ENCODE measurements at places on chromosomes 3 and 15.
A peak's percentile ranks its signal among the peaks of the same experiment; 100 is the strongest.

GRCh38 chr3:55309336-55309735 is 177.8 kb downstream of the WNT5A start:
- no peak for DNase-seq

DNA sequence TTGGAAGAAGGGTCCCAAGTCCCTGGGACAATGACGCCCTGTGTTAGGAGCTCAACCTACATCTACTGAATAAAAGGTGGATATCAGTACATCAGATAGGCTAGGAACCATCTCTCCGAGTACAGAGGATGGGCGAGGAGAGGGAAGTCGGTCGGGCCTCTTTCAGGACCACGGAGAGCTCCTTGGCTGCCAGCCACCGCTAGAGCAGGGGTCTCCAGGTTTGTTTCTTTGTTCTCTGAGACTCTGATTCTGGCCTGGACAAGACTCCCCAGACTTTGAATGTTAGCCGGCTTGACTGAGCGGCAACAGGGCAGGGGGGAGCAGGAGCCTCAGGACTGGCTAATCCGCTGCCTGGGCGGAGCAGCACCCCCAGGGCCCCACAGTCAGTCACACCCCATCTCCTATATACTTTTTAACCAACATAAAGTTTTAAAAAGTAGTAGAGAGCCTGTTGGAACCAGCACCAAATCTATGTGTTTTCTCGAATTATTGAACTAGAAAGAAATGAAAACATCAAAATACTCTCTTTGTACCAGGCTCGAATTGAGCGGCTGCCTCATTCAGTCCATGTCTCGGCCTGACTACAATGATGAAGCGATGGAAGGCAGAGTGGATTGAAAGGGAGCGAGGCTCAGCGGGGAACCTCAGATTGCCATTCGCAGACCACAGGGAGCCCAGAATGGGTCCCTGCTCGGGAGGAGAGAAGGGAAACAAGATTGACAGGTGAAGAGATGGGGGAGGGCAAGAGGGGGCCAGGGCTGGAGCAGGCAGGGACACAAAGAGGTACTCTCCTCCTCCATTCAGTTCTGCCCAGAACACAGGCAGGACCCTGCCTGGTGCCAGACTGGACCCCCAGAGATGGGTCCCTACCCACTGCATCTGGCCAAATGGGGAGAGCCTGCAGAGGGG is 131.6 kb downstream of the TPRA1 start:
- DNase-seq: no peak

GRCh38 chr15:60894347-60894746 is 334.8 kb downstream of the RORA start:
- DNase-seq: no peak

DNA sequence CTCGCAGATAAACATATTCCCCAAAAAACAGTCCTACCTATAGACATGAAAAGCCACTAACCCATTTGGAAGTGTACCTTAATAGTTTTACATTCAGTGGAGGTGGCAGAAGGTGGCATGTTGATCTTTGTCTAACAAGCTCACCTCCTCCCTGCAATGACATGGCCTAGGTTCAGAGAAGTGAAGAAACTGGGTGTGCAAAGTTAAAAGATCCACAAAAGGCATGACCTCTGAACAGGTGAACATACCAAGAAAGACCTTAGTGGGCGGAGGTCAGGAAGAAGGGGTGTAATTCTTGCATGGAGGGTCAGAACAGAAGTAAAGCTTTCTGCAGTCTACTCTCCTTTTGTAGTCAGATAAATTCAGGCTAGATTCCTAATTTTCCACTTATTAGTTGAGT is 822 bp downstream of the MRPL3 start:
- no peak for DNase-seq

GRCh38 chr3:115423170-115423569 is 200.1 kb upstream of the GAP43 start:
- no peak for DNase-seq

- DNase-seq: no peak
These were observed 1.1 kb downstream of the SH2D7 start for GRCh38 chr15:78093242-78094020.

DNA sequence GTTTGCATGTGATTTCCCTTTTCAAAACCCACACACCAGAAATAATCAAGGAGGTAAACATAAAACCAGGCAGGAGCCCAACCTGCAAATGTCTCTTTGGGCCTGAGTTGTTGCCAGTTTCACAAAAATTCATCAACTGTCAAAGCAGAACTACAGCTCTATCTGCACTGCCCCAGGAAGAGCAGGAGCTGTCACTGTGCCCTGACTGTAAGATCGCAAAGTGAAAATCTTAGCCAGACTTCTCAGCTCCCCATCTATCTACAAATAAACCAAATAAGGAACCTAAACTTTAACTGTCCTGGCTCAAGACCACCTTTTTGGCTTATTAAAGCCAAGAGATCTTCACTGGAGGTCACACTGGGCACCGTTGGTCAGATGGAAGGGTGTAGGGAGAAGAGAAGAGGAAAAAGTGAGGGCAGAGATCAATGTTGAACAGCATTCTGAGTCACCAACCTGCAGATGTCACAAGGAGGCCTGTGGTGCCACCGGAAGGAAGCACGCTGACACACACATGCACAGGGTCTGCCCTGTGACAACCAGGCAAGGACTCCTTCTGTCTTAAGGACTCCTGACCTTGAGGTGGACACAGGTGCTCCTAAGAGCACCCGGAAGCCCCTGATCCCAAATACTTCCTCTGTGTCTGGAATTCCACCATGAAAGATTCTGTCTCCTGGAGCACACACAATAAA is 58.7 kb downstream of the RPN1 start:
- no peak for DNase-seq

DNA sequence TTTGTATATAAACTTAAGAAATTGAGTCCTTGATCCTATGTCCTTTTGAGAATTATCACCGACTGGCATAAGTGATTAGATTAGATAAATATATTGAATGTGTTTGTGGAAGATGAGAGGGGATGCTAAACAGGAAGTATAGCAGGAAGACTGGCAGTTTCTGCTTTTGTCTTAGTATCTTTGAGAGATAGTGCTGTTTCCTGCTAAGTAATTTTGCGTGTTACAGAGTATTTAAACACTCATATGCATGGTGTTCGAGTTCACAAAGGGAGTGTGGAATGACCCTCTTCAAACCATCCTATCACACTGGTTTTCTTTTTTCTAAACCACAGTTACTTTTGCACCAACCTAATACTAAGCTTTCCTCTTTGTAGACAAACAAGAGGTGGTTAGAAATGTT is 106.0 kb downstream of the KLHL25 start:
- no peak for DNase-seq

GRCh38 chr15:63597038-63597790 is at the start of gene FBXL22:
FBXL22 (plus strand) TSS chr15:63597387; CDS start chr15:63597393, 6 bp downstream.
- DNase-seq: no peak

- no peak for DNase-seq
These were observed 35.1 kb downstream of the FBXL2 start for GRCh38 chr3:33312361-33312760.

DNA sequence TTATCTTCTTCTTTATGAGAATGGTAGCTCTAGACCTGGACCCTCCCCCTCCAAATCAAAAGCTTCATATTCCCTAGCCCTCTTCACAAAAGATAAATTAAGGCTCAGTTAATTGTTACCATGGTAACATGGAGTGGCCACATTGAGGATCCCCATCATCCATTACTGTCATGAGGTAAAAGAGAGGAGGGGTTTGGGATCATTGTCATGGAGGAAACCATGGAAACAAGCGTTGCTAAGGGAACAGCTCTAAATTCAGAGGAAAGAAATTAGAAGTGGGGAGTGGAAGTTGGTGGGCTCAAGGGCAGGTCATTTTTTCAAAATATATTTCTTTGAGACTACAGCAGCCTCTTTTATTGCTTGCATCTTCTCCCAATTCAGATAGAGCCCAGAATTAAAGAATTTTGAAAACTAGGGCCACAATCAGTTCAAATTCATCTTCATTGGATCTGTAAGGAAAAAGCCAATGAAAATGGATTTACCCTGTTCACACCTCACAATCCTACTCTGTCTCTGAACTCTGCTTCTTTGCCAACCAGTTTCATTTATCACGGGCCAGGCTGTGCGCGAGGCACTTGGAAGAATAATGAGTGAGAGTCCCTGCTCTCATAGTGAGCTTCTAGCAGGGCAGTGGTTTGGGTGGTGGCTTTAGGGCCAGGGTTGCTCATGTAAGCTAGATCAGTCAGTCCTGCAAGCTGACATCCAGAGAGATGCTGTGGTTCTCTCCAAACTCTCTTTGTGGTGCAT is 11.6 kb upstream of the AEN start:
- no peak for DNase-seq

- no peak for DNase-seq
These were observed 4.3 kb upstream of the TIPARP start for GRCh38 chr3:156670077-156670476.

- DNase-seq: peak; percentile 29
These were observed 5.2 kb upstream of the CPLX3 start for GRCh38 chr15:74821091-74821789.

- no peak for DNase-seq
These were observed 1.9 kb upstream of the DLG1 start for GRCh38 chr3:197300361-197300760.

- no peak for DNase-seq
These were observed 617.4 kb downstream of the SI start for GRCh38 chr3:164460851-164461250.

- no peak for DNase-seq
These were observed 14.4 kb downstream of the SNAPC5 start for GRCh38 chr15:66483131-66483566.

- no peak for DNase-seq
These were observed 2.3 kb upstream of the CLK3 start for GRCh38 chr15:74613089-74613952.

DNA sequence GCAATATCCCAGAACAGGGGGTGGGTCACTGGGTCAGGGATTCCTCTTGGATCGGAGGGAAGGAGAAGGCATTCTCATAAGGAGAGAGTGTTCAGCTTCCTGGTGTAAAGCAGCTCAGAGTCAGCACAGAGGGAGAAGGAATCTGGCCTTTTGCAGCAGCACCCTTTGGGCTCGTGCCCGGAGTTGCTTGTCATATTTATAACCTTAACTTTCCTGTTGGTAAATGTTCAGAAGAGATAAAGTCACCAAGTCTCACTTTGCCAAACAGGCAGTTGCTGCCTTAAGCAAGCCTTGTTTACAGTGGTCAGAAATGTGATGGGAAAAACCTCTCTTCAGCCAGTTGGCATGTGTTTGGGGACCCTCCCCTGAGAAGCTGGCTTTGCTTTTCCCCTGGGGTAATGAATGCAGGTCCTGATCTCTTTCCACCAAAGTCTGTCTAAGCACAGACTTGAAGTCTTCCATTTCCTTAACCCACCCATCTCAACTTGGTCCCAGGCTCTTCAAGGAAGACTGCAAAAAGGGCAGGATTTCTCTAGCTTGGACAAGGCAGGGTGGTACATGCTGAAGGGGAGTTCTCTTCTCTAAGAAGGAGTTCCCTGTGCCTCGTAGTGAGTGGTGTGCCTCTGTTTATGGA is 206.9 kb upstream of the BHLHE40 start:
- DNase-seq: no peak

DNA sequence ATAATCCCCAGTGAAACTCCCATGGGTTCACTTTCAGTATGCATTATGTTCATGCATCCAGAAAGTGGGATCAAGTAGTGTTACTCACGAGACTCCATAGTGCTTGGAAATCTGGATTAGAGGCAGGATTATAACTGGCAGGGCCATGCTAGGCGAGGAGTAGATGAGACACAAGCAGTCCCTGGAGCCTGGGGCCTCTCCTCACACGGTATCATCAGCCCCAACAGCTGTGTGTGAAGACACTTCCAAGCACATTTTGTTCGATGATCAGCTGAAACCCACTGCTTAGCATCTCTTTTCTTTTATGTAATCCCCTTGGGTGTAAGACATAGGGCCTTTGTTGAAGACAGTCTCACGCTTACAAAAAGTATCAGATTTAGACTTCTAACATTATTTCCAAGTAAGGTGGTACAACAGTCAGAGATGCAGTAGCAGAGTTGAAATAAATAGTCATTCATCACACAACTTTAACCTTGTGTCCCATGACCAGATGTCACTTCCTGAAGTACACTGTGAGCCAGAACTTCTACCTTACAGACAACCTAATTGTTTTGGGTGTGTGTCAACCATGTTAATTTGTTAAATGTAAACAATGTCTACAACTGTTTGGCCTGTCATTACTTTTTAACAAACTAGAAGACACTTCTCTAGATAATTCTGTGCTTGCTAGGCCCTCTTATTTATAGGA is 116.9 kb downstream of the GADL1 start:
- no peak for DNase-seq

DNA sequence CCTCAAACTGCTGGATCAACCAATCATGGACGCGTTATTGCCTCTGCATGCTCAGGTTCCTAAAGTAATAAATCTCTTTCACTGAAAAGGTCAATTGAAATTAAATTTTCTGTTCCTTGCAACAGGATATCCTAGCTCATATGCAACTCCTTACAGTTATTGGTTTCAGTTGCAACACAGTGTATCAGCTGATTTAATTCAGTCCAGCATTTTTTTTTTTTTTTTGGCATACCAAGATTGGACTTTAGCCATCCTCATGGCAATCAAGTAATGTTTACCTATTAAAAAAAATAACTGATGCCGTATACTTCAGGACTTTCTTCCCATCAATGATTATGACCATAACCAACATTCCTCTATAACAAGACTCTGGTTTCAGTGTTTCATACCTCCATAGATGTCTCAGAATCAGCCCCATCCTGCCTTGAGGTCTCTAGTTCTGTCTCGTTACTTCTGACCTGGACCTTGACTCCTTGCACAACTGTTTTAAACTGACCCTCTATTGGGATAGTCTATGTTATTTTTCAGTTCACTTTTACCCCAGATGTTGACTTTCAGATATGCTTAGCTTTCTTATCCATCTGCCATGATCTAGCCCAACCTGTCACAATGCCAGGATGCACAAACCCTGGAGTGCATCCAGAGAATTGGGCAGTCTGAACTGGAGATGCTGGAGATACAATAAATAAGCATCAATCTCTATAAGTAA is 265.0 kb upstream of the GADL1 start:
- no peak for DNase-seq

- no peak for DNase-seq
These were observed 159.1 kb upstream of the NANOGP8 start for GRCh38 chr15:35244227-35244626.

DNA sequence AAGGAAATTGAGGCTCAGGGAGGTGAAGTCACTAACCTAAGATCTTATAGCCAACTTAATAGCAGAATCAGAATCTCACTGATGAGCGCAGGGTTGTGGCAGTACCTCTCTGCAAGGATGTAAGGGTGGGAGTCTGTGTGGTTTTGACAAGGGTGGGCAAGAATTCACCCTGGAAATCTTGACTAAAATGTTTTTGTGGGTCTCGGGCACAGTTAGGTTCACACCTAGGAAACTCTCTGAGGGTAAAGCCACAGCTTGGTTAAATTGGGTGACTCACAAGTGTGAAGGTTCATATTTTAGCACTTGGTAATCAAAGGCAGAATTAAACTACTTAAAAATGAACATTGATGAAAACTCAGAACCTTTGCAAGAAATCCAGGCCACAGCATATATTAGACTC is 178.2 kb upstream of the EOMES start:
- DNase-seq: no peak

Data from DMS 273 treated with DMSO at 0.1 percent for 48 hours (cell line).